SJCRH30 (cell line): ENCODE measurements at places on chromosomes 7 and 10. TPM values are rescaled to one million over a fixed set of nuclear protein-coding genes. Genes with fewer than 3 reads are reported as not detected.
A peak's percentile ranks its signal among the peaks of the same experiment; 100 is the strongest.

SEMA3A gene
- 16.8 and 19.4 TPM in 2 replicates for total RNA-seq

DYNC1I1 gene
- 7.9 and 11.9 TPM in 2 replicates for total RNA-seq

DNA sequence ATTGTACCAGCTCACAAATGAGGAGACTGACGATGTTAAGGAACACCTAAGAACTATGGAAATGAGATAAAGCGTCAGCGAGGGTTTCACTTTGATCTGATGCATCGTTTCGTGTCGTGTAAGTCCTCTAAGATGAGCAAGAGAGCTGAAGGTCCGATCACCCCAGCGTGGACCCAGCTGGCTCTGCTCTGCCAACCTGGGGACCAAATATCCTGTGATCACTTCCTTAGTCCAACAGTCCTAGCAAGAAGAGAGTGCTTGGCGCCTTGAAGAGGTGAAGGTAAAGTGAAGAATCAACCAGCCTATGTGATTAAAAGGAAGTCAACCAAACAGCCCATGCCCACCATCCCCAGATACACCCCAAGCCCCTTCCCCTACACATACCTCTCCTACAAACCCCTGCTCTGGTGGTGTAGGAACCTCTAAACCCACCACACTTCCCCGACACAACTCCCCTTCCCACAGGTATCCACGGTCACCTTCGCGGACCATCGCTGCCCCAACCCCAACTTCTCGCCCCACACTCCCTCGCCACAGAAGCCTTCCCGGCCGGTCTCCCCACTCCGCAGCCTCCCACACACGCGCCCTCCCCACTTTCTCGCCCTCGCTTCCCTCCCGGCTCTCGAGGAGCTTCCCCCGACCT, 722 bp downstream of the UPF2 start:
- DNase-seq, result peak; percentile 34

- no peak for DNase-seq
Measured at GRCh38 chr10:119483839-119484238, 58.7 kb downstream of the RGS10 start.

- no peak for DNase-seq
Measured at GRCh38 chr7:30694218-30694745, 12.0 kb upstream of the CRHR2 start.

MBL2 gene
- total RNA-seq, result not detected in 2 replicates
